ENCODE measurements at places on chromosomes 11 and 22. TPM values are rescaled to one million over a fixed set of nuclear protein-coding genes. Genes with fewer than 3 reads are reported as not detected.

ESRRA gene
- 33.8 TPM for total RNA-seq

DNA sequence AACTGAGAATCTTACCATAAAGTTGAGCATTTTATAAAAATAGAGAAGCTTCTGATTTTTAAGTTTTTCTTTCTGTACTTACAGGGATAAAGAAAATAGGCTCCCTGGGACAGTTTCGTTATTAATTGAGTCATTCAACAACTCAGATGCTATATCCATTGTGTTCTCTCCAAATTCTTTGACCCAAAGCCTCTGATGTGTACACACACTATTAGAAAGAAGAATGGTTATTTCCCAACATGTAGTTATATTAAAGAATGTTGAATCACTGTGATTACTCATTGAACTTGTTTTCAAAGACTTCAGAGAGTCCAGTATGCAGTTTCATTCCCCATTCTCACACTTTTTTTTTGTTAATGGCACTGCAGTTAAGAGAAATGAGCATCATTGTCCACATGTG lies 734.3 kb upstream of the ARHGAP42 start:
- no peaks in the 10 kb centered on the region for H3K36me3 ChIP-seq
- no peaks in the 10 kb centered on the region for H3K4me1 ChIP-seq
- DNase-seq: no peak
- H3K27ac ChIP-seq: no peak overlapping the region

PGR gene
- not detected for total RNA-seq

GRCh38 chr22:20514658-20515406 lies 7.4 kb downstream of the MED15 start:
- peak overlapping the region; percentile 22 for H3K27ac ChIP-seq
- no peaks in the 10 kb centered on the region for H3K36me3 ChIP-seq
- no peak overlapping the region for H3K4me3 ChIP-seq
- no peak for DNase-seq
- peaks cover 42% of the 10 kb centered on the region for H3K4me1 ChIP-seq

GRCh38 chr11:86160541-86161149 lies 83.9 kb upstream of the EED start:
- H3K36me3 ChIP-seq: no peaks in the 10 kb centered on the region
- DNase-seq: no peak
- H3K27ac ChIP-seq: no peak overlapping the region
- H3K27me3 ChIP-seq: no peaks in the 10 kb centered on the region
- peaks cover 6% of the 10 kb centered on the region for H3K4me1 ChIP-seq

DNA sequence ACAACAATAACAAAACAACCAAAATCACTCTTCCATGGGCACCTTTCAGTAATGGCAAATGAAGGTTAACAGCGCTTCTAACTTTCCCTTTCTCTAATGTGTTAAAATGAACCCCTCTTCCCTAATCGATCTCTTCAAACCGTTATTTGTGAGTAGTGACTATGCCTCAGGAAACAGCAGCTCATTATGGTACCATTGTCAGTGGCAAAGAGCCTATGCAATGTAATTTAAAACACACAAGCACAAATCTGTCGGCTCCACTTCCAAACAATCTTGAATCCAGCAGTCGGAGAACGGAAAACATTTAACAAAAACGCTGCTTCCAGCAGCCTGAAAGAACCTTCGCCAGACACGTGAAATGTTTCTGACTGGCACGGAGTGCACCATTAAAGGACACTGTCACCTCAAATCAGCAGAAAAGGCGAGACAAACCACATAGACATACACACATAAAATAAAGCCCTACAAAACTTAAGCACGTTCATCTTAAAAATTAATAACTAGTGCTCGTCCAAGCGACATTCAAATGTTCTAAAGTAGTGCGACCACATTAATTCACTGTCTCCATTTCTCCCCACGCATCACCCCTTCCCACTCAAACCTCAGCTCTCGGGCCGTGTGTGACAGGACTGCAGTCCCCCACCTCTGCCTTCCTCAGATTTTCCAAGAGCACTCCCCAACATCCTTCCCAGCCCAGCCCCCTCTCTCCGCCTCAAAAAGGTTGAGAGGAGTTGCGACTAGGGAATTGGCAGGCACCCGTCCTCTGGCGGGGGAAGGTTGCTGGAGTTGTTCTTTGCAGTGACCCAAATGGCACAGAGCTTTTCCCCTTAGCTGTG lies 748 bp downstream of the RAB30 start:
- peaks cover 8% of the 10 kb centered on the region for H3K36me3 ChIP-seq
- H3K27me3 ChIP-seq: no peaks in the 10 kb centered on the region
- no peak for DNase-seq
- no peak overlapping the region for H3K4me3 ChIP-seq
- H3K4me1 ChIP-seq: peaks cover 17% of the 10 kb centered on the region

DNA sequence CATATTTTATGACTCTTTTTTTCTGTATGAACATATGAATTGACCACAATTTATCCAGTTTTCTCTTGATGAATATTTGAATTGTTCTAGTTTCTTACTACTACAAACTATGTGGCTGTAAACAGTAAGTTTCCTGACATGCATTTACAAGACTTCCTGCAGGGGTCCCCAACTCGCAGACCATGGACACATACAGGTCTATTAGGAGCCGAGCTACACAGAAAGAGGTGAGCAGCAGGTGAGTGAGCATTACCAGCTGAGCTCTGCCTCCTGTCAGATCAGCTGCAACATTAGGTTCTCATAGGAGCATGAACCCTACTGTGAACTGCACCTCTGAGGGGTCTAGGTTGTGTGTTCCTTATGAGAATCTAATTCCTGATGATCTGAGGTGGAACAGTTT lies 379.4 kb downstream of the DYNC2H1 start:
- H3K27me3 ChIP-seq: no peaks in the 10 kb centered on the region
- no peak overlapping the region for H3K27ac ChIP-seq
- no peaks in the 10 kb centered on the region for H3K4me1 ChIP-seq
- no peak for DNase-seq
- H3K4me3 ChIP-seq: no peak overlapping the region
- no peaks in the 10 kb centered on the region for H3K36me3 ChIP-seq

PHETA2 gene
- total RNA-seq: 1.3 TPM

- H3K4me3 ChIP-seq: no peak overlapping the region
- H3K27me3 ChIP-seq: no peaks in the 10 kb centered on the region
- peaks cover 4% of the 10 kb centered on the region for H3K4me1 ChIP-seq
- H3K36me3 ChIP-seq: peaks cover 4% of the 10 kb centered on the region
- no peak for DNase-seq
These were observed 43.5 kb downstream of the SYTL2 start for GRCh38 chr11:85767246-85767945.
